CD4-positive, alpha-beta T cell (primary cell): ENCODE measurements at places on chromosomes 2 and 18. TPM values are rescaled to one million over a fixed set of nuclear protein-coding genes. Genes with fewer than 3 reads are reported as not detected.

DNA sequence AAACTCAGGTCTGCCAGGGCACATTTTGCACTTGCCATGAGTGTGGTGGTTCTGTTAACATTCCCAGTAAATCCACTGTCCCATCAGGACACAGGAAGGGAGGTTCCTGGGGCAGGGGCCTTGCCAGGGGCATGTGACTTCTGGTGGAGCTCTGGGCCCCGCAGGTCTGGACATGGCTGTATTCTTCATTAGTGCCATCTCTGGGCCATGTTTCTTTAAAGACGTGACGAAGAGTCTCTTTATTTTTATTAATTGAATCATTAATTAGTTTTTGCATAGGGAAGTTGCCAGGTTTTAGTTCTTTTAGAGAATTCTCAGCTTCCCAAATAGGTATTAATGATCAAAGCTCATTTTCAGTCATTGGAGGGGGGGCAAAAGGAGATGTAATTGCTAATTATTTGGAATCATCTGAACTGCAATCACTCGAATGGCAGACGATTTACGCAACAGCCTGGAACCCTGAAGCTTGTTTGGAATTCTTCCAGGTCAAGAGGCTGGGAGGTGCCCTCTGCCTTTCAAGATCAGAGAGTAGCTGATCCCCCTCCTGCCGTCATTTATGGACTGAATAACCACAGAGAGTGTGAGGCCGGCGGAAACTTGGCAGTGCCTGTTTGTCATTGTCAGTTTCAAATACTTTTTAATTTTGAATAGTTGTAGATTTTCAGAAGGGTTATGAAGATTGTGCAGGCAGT, 106.2 kb downstream of the RTP5 start:
- no peak for DNase-seq

GRCh38 chr2:161097157-161097556, 63.1 kb upstream of the TANK start:
- DNase-seq = no peak

DNA sequence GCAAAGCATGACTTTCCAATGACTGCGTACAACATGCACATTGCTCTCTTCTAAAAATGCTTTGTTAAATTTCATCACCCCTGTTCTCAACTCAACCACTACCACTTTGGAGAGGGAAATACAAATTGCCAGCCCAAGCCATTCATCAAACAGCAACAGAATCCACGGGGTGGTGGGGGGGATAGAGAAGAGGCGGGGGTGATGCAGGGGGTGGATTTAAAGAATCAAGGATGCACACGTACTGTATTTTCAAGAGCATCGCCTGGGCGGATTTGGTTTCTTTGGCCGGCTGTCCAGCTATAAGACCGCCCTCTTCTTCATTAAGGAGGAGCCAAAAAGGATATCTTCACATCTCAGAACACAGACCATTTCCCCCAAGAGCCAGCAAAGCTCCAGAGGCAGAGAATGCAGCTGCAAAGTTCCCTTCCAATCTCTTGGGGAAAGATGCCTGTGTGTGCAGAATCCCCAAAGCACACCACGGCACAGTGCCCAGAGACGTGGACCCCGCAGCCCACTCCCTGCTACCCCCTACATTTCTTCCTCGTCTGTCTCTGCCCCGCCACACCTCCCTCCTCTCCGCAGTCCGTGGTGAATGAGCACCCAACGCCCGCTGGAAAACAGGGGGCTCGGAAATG, 977 bp downstream of the SLC8A1 start:
- DNase-seq = no peak

DNA sequence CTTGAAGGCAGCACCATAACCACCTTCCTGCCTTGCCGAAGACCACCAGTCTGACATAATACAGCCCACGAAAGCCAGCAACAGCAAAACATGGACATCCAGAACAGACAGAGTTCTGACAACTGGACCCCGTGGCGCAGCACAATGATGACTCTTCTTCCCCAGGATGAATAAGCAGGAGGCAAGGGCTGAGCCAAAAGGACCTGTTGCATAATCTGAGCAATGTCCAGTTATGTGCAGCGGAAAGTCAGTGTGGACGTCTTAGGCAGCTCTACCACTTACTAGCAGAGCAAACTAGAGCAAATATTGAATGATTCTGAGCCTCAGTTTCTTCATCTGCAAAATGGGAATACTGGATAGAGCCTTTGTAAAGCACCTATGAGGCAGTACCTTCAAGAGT, 225.1 kb downstream of the ZBTB7C start:
- no peak for DNase-seq

DNA sequence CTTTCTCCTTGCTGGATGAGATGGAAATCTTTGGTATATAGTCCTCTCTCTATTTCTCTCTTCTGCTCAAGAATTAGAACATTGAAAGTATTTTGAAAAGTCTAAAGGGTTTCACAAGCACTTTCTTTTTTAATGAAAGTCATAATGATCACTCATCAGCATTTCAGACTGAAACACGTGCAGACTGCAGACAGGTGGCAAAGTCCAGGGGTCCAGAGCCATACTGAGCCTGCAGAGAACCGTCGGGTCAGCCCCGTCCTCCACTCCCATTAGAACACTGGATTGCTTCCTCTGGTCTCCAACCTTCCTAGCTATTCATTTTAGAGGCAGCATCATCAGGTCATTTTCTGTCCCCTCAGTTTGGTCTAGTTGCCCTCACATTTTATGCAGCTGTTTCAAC, 3.1 kb downstream of the TMEM247 start:
- no peak for DNase-seq

DNA sequence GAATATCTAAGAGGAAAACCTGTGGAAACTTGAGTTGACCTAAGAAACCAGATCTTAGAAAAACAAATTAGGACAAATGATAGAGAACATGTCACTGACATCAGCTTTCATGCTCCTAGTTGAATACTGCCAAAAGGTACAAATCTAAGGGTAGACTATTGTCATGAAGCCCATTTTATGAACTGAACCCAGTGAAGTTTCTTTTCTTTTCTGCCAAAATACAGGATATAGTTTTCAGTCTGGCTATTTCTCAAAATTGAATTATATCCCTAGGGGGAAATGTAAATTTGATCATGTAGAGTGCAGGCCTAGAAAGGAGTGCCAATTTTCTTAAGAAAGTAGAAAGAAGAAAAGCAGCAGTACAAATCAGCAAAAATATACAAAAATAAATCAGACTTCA, 46.6 kb downstream of the FSIP2 start:
- no peak for DNase-seq

DNA sequence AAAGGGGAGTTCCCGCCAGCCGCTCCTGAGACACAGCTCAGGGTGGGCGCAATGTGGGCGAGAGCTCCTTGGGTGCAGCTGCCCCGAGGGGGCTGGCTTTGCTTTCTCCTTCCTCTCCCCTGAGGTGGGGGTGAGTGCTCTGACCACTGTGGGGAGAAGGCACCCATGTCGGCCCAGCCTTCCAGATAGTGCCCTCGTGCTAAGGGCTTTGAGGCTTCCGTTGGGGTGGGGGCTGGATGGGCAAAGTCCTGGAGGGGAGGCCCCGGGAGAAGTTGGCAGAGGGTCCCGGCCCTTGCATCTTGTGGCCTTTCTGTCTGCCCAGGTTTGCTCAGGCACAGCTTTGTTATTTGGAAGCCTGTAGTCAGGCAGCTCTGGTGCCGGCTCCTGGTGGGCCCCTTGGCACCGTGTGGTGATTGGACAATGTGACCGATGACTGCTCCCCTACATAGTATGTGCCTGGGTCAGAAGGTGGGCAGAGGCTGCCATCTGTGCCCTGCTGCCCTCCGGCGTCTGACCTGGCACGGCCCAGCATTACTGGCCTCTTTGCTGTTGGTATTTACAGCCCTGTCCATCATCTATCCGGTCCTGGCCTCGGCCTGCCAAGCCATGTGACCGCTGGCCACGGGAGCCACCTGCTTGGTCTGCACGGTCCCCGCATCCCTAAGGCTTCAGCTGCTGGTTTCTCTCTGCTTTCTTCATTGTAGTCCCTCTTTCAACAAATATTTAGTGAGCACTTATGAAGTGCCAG, 50.8 kb downstream of the TWIST2 start:
- no peak for DNase-seq

DNA sequence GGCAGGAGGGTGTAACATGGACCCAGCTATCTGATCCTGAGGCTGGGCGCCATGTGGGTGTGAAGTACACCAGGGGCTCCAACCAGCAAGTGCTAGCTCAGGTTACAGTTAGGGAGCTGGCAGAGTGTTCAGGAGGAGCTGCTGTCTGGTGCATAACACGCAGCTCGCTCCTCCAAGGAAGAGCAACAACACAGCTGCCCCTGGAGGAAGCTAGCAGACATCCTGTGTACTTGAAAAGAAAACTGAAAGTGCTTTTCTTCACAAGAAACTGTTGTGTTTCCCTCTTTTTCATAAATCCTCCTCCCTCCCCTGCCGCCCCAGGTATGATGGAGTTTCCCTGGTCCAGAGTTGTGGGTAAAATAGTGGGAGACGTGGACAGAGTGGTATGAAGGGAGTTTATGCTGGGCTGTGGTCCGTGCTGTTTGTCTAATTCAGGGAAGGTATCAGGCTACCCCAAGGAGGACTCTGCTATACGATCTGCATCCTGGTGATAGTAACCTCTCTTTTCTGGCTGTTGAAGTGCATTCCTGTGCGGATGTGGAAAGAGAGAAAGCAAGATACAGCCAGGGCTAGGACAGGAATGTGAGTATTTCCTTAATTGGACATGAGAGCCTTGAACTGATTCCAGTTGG, 6.1 kb upstream of the LBH start:
- DNase-seq = peak; percentile 59

GRCh38 chr2:131043199-131044074, 49.8 kb downstream of the FAM168B start:
- no peak for DNase-seq

The C2orf81 gene
- total RNA-seq = 2.9 TPM

The CBLN2 gene
- not detected for total RNA-seq

The CD8B2 gene
- total RNA-seq = 0.14 TPM

The ASB18 gene
- total RNA-seq = not detected

The EIF4E2 gene
- 46.0 TPM for total RNA-seq

The DSG4 gene
- not detected for total RNA-seq
